ENCODE measurements at places on chromosomes 12 and 14. TPM values are rescaled to one million over a fixed set of nuclear protein-coding genes. Genes with fewer than 3 reads are reported as not detected.

- no peak overlapping the region for H3K4me3 ChIP-seq
- no peak for DNase-seq
- H3K36me3 ChIP-seq: no peaks in the 10 kb centered on the region
- H3K4me1 ChIP-seq: no peaks in the 10 kb centered on the region
- no peaks in the 10 kb centered on the region for H3K27me3 ChIP-seq
- H3K27ac ChIP-seq: no peak overlapping the region
Measured at GRCh38 chr14:70934084-70934483, 26.8 kb downstream of the PCNX1 start.

GRCh38 chr14:80664576-80664975 is 277.0 kb downstream of the CEP128 start:
- no peaks in the 10 kb centered on the region for H3K4me1 ChIP-seq
- H3K27ac ChIP-seq: no peak overlapping the region
- DNase-seq: no peak

DNA sequence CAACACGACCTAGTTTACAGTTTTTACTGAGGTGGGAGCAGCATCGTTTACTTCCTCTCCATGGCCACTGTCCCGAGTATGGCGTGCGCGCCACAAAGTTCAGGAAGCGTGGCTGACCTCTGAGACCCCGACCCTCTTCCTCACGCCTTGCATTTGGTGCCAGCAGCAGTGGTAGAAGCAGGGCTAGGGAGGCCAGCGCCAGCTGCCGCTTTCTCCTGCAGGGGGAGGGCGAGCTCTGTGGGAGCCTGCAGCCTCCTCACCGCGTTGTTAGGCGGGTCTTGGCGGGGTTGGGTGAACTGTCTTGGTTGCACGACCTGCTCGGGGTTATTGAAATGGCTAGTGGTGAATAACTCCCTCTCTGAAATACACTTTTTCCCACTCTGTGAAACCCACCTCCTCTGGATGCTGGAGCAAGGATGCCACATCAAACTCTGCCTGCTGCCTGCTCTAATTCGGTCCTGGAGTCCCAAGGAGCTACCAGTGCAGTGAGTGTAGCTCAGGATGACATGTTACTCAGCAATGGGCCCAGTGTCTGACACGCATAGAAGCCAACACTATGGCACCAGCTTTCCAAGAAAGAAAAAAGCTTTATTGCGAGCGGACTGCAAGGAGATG is 22.3 kb upstream of the TDRD9 start:
- no peak overlapping the region for H3K4me3 ChIP-seq
- H3K4me1 ChIP-seq: peaks cover 10% of the 10 kb centered on the region
- no peaks in the 10 kb centered on the region for H3K36me3 ChIP-seq
- no peaks in the 10 kb centered on the region for H3K27me3 ChIP-seq
- no peak overlapping the region for H3K27ac ChIP-seq

DNA sequence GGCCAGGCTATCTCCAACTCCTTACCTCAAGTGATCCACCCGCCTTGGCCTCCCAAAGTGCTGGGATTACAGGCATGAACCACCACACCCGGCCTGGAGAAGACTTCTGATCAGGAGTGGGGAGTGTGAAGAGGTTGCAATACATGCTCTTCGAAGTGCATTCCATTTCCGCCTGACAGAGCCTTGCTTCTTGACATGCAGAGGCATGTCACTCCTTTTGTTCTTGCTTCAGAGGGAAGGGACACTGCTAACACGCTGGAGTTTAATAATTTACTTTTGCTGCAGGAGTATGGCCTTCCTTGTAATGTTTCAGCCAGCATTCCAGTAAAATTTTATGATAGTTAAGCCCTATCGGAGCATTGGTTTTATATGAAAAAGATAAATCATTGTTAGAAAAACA is 74.9 kb downstream of the SLC25A47 start:
- H3K4me1 ChIP-seq: peaks cover 14% of the 10 kb centered on the region
- H3K27me3 ChIP-seq: no peaks in the 10 kb centered on the region
- no peak for DNase-seq
- no peaks in the 10 kb centered on the region for H3K36me3 ChIP-seq

The ZNF385A gene
- 12.8 TPM for total RNA-seq

Measured in sigmoid colon (tissue), 7 donors.